Neural crest cell (in vitro differentiated cells): ENCODE measurements at places on chromosomes 5 and 9. TPM values are rescaled to one million over a fixed set of nuclear protein-coding genes. Genes with fewer than 3 reads are reported as not detected.

TCF7 gene
- 18.0 and 19.3 TPM in 2 replicates for total RNA-seq

ECSCR gene
- total RNA-seq = not detected in 2 replicates

SLC45A2 gene
- total RNA-seq = 0.36 and 1.3 TPM in 2 replicates

SPOUT1 gene
- total RNA-seq = 66.7 and 66.8 TPM in 2 replicates

BAAT gene
- total RNA-seq = 0.16 and 0.30 TPM in 2 replicates

GRCh38 chr9:34475097-34475496 lies 16.5 kb downstream of the DNAI1 start:
- no peak for DNase-seq

GRCh38 chr5:44713446-44713845 lies 95.3 kb upstream of the MRPS30 start:
- DNase-seq = no peak

DNA sequence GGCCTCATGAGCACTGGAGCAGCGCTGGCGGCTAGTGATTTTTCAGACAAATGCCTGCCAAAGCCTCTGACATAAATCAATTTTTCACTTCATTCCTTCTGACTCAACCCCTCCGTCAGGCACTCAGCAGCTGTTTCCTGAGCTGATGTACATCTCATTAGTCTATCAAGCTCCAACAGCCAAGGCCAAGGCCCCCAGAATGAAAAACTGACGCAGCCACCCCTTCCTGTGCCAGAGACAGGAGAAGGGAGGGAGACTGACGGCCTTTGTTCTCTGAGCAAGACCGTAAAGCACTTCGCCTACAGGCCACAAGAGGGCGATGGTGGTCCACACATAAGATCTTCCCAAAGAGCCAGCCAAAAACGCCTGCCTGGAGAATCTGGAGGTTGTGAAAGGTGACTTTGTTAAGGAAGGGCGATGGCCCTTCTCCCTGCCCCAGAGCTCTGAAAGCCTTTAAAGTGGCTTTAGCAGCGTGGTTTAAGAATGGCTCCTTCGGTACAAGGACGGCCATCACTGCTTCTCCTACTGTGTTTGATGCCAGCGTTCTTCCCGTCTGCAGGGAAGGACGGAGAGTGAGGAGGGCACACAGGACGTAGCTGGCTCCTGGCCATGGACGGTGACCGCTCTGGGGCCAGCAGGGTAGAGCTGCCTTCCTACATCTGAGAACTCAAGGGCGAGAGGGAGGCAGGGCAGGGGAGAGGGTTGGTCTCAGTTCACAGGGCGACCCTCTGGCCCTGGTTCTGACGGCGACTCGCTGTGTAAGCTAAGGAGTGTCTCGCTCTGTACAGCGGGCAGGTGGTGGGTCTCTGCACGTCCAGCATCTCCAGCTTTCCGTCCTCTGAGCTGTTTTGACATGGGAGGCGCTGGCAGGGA lies 37.0 kb downstream of the ALG2 start:
- DNase-seq = peak; percentile 81

DNA sequence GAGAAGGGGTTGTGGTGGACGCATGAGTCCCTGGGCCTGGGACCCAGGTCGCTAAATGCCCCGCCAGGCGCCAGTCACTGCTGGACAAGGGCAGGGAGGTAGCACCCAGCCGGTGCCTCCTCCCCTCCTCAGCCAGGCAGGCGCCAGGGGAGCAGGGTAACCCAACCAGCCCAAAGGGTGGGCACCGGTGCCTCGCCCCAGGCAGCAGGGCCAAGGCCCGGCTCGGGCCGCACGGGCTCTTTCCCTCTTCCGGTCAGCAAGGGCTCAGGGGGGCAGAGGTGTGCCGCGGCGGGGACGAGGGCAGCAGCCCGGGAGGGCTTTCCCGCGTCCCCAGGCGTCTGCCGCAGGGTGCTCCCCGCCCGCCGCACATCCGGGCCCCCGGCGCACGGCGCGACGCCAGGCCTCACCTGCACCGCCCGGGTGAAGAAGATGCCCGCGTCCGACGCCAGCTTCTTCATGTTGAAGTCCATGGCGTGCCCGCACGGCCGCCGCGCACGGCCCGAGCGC lies 393 bp downstream of the SH3GLB2 start:
- DNase-seq = no peak
